Putamen (tissue), 1 donor: ENCODE measurements at places on chromosomes 12 and 14.

DNA sequence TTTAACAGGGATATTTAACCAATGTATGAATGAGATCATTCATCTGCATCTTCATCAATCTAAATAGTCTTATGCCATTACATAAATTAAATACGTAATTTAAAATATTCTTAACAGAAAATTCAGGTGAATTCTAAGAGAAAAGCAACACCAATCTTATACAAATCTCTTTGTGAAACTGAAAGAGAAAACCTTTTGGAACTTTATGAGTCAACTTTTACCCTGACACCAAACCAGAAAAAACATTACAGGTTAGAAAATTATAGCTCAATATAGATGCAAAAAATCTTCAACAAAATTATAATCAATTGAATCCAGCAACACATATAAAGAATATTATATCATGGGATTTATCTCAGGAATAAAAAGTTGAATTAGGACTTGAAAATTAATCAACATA is 3.4 kb downstream of the GLIPR1L1 start:
- DNase-seq = no peak

DNA sequence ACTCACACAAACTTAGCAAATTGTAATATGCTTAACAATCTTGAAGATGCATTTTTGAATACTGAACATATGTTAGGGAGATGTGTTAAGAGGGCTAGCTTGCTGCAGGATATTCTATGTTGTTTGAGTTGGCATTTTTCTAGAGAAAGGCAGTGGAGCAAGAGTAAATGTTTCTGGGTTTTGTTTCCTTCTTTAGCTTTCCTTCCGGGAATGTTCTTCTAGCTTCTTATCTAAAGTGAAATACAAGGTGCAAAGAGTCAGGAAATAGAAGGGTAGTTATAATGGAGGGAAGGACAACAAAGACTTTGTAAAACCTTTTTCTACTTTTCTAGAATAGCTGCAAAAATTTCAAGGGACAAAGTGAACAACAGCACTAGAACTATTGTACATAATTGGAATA is 77.6 kb upstream of the KCNH3 start:
- no peak for DNase-seq

GRCh38 chr14:23632461-23633159 is 3.6 kb upstream of the DHRS2 start:
- DNase-seq = no peak

- DNase-seq = no peak
Measured at GRCh38 chr14:38799671-38800070, 303.4 kb downstream of the SEC23A start.

GRCh38 chr12:11927286-11927935 is 143.3 kb upstream of the BCL2L14 start:
- no peak for DNase-seq

DNA sequence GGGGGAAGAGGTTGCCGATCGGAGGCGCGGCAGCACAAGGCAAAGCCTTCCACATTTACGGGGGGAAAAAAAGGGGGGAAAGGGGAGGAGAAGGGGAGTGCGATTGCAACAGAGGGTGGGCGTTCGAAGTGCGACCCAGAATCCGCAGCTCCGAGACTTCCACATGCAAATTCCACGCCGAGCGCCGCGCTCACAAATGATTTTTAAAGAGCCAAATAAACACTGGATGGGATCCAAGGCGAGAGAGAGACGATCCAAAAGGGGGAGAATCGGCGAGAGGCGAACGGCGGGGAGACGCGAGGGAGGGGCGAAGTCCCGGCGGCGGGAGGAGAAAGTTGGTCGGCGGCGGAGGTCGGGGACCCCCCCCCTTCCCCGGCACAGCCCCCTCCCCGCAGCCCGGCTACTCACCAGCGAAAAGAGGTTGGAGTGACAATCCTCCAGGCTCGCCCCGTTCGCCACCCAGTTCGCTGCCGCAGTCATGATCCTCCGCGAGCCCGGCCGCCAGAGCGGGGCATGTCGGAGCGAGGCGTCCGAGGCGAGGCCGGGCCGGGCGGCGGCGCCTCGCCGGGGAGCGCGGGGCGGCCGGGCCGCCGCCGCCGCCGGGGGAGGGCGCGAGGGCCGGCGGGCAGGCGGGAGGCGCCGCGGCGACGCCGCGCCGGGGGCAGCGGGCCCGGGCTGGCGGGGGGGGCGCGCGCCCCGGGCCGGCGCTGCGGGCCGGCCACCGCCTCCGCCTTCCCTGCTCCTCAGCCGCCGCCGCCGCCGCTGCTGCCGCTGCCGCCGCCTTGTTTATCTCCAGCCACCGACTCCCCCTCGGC is 634 bp downstream of the MED13L start:
- peak; percentile 66 for DNase-seq

- no peak for DNase-seq
Measured at GRCh38 chr14:90294872-90295271, 36.9 kb downstream of the NRDE2 start.

DNA sequence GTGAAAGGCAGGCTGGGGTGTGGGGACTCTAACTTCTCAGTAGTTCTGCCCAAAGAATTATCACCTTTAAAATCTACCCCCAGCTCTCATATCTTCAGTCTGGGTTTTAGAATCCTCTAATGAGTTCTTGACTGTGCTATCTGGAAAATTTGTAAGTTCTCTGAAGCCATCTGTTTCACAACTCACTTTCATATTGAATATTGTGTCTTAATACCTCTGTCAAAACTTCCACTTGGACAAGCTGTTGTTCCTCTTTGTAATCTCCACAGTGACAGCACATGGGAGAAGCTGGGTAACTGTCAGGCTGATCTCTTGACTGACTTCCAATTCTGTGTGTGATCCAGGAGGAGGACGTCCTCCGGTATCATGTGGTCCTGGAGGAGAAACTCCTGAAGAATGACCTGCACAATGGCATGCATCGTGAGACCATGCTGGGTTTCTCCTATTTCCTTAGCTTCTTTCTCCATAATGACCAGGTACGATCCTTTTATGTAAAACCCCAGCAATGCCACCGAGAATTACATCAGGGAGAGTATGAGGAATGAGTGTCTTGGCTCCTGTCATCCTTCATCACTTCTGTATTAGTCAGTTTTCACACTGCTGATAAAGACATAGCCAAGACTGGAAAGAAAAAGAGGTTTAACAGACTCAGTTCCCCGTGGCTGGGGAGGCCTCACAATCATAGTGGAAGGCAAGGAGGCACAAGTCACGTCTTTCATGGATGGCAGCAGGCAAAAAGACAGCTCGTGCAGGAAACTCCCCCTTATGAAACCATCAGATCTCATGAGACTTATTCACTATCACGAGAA is 111.9 kb downstream of the STAB2 start:
- DNase-seq = no peak

DNA sequence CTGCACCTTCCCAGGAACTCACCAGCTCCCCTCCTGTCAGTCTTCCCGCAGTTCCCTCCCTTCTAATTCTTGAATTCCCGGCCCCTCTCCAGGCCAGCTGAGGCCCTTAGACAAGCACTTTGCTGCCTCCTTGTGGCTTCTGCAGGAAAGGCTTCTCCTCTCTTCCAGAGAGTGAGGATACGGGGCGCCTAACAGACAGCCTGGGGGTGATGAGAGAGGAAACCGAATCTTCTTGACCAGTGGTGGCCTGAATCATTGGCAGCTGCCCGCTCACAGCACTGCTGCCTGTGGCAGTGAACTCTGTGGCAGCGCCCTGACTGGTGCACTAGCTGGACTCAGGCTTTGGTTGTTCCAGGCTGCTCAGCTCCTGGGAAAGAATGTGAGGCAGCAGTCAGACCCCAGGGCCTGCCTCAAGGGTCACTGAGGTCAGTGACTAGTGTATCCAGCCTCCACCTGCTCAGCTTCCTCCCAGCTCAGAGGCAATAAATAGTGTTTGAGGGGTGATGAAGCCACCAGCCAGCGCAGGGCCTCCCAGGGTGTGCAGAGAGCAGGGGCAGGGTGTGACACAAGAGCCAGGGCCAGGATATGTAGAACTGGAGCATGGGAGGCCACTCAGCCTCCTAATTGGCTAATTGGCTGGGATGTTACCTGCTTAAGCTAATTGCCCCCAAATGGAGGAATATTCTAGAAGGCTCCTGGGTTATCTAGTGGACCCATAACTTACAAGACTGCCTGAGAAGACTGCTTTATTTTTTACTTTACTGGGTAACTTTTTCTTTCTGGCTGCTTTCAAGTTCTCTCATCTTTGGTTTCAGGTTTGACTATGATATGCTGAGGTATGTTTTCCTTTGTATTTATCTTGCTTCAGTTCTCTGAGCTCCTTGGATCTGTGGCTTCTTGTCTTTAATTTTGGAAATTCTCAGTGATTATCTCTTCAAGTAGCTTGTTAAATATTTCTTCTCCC is 12.9 kb upstream of the MCRS1 start:
- peak; percentile 63 for DNase-seq

DNA sequence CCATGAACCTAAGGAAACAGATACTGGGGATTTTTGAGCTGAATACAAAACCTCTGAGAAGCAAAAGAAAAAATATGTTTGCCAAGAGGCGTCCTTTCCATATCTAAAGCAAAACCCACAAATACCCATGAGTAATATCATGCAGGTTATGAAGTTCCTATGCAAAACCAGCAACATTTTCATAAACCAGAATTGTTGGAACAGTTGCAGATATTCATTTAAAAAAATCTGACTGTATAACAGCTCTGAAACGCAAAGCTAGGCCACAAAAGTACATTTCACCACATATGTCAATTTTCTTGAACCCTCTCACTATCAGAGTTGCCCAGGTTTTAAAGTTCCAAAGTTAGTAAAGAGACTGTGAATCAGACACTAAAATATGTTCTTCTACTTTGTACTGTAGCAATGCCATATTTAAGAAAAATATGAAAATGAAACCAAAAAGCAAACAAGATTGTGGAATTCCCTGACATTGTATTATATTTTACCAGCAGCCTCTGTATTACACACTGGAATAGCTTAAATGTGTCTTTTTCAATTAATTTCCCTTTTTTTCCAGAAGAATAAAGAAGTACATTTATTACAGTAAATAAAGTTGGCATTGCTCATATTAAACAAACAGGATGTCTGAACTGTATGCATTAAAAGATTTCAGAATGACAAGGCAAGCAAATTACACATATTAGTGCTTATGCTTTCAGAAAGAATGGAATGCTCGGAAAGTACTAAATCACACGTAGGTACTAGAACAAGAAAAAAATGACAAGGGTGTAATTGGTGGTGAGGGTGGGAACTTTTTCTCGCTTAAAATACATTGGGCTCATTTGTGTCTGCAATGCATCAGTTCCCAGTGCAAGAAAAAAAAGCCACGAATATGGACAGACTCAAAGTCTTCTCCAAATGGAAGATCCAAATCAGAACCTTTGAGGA is 33.6 kb upstream of the HIF1A start:
- DNase-seq = no peak

- DNase-seq = peak; percentile 77
Measured at GRCh38 chr12:12975322-12976077, 23.5 kb upstream of the GPRC5D start.

DNA sequence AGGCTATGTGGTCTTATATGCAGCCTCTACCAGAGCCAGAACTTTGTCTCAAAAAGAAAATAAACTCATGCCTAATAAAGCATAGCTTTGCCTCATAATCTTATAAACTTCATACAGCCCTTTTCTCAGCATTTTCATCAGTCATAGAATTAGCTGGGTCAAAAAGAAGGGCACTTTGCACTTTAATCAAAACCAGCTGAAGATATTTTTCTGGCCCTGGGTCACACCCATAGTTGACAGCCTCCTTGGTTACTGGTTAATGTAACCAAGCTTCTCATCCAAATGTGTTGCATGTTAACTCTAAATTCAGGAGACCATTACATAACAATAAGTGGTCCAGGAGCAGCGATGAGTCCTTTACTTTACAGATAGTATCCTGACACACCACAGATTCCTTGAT is 558.2 kb downstream of the FLRT2 start:
- no peak for DNase-seq

GRCh38 chr14:65044596-65044959 is 57.7 kb downstream of the MAX start:
- peak; percentile 39 for DNase-seq

DNA sequence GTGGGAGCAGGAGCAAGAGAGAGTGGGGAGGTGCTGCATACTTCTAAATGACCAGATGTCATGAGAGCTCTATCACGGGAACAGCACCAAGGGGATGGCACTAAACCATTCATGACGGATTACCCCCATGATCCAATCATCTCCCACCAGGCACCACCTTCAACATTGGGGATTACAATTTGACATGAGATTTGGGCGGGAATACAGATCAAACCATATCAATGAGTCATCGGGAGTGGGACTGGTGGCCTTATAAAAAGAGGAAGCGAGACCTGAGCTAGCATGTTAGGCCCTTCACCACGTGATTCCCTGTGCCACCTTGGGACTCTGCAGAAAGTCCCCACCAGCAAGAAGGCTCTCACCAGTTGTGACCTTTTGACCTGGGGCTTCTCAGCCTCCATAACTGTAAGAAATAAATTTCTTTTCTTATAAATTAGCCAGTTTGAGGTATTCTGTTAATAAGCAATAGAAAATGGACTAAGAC is 28.7 kb downstream of the COX8C start:
- no peak for DNase-seq

DNA sequence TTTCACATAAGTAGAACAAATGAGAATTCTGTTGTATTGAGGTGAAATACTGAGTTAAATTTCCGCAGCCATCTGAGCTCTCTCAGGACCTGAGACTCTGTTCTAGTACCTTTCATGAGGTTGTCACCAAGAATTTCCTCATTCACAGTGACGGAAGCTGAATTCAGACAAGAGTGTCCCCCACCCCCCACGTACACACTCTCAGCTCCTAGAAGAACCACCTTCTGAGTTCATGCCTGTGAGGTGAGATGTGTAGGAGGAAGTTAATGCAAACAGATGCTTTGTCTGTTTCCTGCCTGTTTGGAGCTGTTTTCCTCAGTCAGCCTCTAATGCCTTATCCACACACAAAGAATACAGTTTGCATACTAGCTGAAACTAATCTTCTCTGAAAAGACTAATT is 18.2 kb downstream of the BICDL1 start:
- DNase-seq = no peak

DNA sequence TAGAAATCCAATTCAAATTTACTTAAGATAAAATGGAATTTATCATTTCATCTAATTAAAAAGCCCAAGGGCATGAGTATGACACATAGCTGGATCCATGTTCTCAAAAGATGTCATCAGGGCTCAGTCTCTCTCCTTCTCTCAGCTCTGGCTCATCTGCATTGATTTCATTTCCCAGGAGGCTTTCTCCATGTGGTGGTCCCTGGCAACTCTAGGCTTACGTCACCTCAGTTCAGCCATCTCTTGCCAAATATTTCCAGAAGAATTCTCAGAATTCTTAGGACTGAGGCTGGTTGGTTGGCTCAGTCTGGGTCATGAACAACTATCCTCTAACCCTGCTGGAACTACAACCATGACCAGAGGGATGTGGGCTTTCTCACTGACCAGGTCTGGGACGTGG is 65.3 kb downstream of the FOS start:
- no peak for DNase-seq

- no peak for DNase-seq
Measured at GRCh38 chr12:44603701-44604100, 272.4 kb downstream of the NELL2 start.

- no peak for DNase-seq
Measured at GRCh38 chr14:104113631-104114420, 24.6 kb upstream of the KIF26A start.

- no peak for DNase-seq
Measured at GRCh38 chr12:2234646-2235350, 182.0 kb downstream of the CACNA1C start.

GRCh38 chr12:26810330-26810729 is 22.7 kb downstream of the ITPR2 start:
- peak; percentile 77 for DNase-seq

GRCh38 chr12:49832836-49833421 is 4.7 kb upstream of the NCKAP5L start:
- DNase-seq = no peak

GRCh38 chr14:96104469-96105057 is 65.4 kb downstream of the C14orf132 start:
- no peak for DNase-seq

GRCh38 chr14:96136371-96137005 is 68.2 kb upstream of the BDKRB2 start:
- DNase-seq = no peak

- no peak for DNase-seq
Measured at GRCh38 chr14:51855234-51855633, 5.2 kb upstream of the GNG2 start.
